Femur (tissue), 1 donor: ENCODE measurements at places on chromosomes 6 and 20.

DNA sequence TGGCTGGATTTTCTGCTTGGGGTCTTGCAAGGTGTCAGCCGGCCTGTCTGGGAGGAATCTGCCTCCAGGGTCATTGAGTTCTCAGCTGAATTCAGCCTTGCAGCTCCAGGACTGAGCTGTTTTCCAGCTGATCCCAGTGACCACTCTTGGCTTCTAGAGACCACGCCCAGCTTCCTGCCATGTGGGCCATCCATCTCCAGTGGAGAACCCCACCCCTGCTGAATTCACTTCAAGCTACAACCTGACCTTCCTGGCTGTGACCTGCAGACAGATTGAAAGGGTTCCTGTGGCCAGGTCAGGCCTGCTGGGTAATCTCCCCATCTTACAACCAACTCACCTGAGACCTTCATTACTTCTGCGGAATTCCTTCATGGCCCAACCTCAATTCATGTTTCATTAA, 26.5 kb upstream of the SYNDIG1 start:
- no peak for DNase-seq

- DNase-seq: peak; percentile 46
These were observed 36.4 kb upstream of the UTRN start for GRCh38 chr6:144248476-144249301.

GRCh38 chr6:35164277-35164676, 23.1 kb upstream of the TCP11 start:
- DNase-seq: no peak

DNA sequence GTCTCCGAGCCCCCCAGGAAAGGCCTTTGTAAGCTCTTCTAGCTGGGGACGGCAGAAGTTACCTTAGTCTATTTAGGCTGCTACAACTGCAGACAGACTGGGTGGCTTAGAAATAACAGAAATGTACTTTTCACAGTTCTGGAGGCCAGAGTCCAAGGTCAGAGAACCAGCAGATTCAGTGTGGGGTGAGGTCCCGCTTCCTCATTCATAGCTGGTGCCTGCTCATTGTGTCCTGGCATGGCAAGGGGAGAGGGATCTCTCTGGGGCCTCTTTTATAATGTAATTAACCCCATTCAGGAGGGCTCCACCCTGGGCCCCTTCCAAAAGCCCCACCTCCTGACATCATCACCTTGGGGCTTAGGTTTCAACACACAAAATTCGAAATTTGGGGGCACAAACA, 315.1 kb downstream of the CDH4 start:
- no peak for DNase-seq

DNA sequence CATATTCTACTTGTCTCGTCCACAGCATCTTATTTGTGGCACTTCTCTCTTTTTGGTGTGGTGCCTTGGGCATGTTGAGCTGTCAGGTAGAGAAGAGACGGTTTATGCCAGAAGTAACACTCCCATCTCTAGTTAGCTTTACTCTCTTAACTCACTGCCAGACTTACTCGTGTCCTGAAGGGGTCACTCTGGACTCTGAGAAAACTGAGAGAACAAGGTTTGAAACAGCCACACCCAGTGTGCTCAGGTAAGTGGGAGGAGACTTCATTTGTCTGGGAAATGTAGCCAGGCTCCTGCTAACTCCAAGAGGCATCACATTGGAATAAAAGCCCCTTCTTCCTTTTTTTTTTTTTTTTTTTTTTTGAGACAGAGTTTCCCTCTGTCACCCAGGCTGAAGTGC, 360.8 kb downstream of the QKI start:
- DNase-seq: no peak

- no peak for DNase-seq
These were observed 55.0 kb downstream of the ALDH5A1 start for GRCh38 chr6:24549674-24550353.

DNA sequence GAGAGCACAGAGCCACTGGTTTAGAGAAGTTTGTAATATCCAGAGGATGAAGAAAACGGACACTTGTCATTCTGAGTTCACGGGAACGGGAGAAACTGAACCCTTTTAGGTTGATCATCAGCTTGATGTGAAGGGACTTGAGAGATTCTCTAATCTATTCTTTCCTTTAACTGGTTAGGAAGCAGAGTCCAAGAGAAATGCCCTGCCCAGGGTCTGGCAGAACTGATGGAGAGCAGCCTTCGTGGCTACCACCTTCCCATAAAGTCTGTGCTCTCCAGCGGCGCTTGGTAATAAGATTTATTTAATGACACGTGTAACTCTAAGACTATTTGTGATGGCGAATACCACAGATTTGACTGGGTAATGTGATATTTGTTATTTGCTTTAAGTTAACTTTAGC, 36.0 kb downstream of the E2F3 start:
- no peak for DNase-seq
